ENCODE measurements at places on chromosomes 12 and 14.

GRCh38 chr12:65741656-65742017 is 82.6 kb upstream of the HMGA2 start:
- no peak for DNase-seq

DNA sequence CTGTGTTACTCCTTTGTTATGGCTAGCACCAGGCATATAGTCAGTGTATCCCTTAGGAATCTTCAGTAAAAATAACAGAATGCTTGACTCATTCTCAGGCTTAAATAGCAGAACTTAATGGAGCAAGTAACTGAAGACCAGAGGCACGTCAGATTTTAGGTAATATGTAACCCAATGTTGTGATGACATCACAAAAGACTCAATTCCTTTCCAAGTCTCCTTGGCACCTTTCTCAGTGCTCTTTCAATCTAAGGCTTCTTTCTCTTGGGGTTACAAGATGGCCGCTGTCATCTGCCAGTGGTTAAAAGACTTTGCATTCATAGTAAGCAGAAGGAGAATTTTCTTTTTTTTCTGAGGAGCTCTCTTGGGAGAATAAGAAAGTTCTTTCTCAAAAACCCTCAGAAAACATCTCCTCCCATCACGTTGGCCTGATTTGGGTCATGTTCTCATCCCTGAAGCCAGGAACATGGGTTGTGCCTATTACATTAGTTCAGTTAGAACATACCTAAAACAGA is 33.4 kb upstream of the DCN start:
- DNase-seq: no peak

GRCh38 chr14:61191733-61192132 is 89.4 kb downstream of the TMEM30B start:
- DNase-seq: no peak

- DNase-seq: no peak
These were observed 104.0 kb upstream of the PTPRB start for GRCh38 chr12:70741256-70741655.

- DNase-seq: no peak
These were observed 69.1 kb upstream of the DNM1L start for GRCh38 chr12:32609966-32610365.

GRCh38 chr14:105216490-105217247 is 31.7 kb upstream of the BTBD6 start:
- DNase-seq: no peak

DNA sequence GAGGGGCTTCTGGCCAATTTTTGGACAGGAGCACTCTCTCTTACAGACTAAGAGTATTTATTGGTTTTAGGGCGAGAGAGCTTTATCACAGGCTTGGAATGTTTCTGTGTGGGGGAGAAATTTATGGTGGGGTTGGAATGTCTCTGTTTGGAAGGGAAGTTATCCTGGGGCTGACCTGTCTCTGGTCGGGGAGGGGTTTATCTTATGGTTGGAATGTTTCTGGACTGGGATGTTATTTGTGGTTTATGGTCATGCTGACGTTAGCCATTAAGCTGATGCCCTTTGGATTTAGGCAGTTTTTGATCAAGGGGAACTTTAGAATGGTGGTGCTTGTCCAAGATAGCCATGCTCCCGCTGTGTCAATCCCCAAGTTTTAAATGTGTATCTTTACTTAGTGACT is 614.8 kb downstream of the DIO2 start:
- DNase-seq: no peak

DNA sequence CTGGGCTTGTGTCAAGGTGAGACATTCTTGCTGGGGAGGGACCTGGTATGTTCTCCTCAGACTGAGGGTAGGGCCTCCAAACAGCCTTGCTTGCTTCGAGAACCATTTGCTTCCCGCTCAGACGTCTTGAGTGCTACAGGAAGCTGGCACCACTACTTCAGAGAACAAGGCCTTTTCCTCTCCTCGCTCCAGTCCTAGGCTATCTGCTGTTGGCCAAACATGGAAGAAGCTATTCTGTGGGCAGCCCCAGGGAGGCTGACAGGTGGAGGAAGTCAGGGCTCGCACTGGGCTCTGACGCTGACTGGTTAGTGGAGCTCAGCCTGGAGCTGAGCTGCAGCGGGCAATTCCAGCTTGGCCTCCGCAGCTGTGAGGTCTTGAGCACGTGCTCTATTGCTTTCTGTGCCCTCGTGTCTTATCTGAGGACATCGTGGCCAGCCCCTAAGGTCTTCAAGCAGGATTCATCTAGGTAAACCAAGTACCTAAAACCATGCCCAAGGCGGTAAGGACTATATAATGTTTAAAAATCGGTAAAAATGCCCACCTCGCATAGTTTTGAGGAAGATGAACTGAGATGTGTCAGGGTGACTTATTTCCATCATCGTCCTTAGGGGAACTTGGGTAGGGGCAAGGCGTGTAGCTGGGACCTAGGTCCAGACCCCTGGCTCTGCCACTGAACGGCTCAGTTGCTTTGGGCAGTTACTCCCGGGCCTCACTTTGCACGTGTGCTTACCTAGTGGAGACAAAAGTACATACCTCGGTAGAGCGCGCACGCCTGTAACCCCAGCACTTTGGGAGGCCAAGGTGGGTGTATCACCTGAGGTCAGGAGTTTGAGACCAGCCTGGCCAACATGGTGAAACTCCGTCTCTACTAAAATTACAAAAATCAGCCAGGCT is 4.3 kb downstream of the GAPDH start:
- no peak for DNase-seq

DNA sequence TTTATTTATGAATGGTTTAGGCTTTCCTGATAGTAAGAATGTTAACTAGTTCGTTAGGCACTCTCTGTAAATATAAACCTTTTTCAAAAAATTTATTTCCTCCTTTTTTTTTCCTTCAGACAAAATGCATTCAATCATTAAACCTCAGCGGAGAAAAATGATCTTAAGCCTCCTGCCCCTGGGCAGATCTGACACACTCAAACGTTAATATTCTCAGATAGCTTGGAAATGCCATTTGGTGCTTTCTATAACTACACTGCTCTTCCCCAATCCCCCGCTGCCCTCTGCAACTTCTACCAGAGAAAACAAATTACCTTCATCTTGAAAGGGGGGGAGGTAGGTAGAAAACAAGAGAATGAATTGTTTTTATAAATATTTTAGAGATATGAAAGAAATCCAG is 521.2 kb downstream of the MED13L start:
- DNase-seq: no peak

DNA sequence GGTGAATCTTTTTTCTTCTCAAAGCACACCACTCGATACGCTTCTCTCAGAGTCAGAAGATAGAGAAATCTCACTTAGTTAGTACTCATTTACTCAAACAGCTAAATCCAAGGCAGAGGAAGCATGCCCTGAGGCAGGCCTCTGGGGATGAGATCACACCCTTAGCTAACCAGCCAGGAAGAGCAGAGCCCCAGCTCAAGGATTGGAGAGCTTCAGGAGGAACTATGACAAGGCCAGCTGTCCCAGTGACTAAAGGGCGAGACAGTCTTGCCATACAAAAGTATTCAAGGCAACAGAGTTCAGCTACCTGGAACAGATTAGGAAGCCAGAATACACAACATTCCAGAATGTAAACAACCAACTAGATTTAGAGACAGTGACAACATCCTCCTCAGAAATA is 197.7 kb upstream of the CCDC196 start:
- DNase-seq: no peak

GRCh38 chr12:121138284-121138683 is 5.6 kb downstream of the P2RX7 start:
- DNase-seq: no peak

- DNase-seq: no peak
These were observed 329.7 kb downstream of the TMEM121 start for GRCh38 chr14:105855893-105856675.

DNA sequence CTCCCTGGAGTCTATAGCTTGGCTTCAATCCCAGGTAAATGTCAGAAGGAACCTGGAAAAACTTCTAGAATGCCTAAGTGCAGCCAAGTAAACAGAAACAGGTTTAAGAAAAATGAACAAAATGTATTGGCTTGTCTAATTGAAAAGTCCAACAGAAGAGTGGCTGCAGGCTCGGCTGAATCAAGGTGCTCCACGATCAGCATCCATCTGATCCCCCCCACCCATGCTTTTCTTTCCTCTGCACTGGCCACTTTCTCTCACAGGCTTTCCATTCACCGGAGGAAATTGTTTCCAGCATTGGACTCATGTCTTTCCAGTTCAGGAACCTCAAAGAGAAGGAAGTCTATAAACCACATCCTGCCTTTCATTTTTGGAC is 42.0 kb upstream of the C14orf180 start:
- DNase-seq: no peak

DNA sequence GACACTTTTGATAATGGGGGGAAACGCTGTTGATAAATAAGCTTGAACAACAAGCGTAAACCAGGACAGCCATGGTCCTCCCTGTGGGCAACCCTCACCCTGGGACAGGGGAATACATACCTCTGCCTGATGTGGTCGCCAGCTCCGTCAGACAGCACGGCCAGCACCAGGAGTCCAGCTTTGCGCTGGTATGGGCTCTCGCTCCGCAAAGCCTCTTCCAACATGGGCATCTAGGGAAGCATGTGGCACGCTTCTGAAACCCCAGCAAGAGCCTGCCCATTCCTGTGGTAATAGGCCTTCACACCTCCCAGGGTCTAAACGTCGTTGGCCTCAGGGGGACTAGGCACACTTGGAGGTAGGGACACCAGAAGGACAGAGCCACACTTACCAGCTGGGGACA is 2.9 kb downstream of the IPO4 start:
- no peak for DNase-seq

DNA sequence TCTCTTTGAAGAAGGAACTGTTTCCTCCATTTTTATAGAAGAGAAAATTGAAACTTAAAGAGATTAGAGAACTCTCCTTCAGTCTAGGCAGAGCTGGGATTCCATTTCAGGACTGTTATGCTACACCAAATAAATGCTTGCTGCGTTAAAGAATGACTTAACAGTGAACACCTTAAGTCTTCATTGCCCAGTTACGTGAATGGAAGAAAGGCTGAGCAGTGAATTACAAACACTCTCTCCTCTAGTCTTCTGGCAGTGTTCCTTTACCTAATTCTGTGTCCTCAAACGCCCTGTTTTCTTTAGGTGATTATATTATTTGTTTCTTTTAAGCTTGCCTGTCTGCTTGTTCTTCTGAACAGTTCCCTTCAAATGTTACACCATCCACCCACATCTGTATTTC is 59.7 kb downstream of the RCOR1 start:
- no peak for DNase-seq

DNA sequence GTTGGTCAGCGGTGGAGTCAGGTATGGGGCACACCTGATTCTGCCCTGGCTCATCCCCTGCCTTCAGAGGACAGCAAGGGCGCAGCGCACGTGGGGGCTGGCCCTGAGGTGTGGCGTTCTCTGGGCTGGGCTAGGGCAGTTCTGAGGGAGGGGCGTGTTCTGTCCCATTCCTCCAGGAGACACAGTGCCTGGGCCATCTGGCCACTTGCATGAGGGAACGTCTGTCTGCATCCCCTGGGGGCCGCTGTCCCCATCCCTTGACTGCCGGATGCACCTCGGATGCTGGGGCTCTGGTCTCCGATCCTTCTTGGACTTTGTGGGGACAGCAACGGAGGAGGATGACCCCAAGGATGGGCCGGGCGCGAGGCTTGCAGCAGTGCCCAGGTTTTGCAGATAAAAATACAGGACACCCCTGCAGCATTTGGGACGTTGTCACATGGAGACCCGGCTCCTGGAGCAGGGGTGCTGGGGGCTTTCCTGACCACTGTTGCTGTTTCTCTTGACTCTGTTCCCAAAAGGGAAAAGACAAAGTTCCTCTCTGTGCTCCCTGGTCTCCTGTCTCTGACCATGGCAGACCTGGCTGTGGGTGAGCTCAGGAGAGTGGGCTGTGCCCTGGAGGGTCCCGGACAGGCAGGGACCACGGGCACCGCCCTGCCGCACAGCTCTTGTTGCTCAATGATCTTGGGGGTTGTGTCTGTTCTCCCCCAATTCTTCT is 6.9 kb downstream of the MTA1 start:
- DNase-seq: no peak

GRCh38 chr14:72751276-72752033 is 142.4 kb downstream of the DPF3 start:
- DNase-seq: no peak

DNA sequence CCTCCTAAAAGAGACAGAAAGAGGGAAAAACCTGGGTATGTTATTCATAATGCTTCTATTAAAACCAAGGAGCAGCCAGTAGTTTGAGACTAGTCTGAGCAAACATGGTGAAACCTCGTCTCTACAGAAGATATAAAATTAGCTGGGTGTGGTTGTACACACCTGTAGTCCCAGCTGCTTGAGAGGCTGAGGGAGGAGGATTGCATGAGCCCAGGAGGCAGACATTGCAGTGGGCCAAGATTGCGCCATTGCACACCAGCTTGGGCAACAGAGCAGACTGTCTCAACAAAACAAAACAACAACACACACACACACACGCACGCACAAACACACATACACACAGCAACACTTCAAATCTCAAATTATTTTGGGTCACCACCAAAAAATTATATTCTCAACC is 27.8 kb downstream of the HECTD4 start:
- DNase-seq: no peak

- DNase-seq: no peak
These were observed 1279.1 kb upstream of the FLRT2 start for GRCh38 chr14:84250893-84251292.

DNA sequence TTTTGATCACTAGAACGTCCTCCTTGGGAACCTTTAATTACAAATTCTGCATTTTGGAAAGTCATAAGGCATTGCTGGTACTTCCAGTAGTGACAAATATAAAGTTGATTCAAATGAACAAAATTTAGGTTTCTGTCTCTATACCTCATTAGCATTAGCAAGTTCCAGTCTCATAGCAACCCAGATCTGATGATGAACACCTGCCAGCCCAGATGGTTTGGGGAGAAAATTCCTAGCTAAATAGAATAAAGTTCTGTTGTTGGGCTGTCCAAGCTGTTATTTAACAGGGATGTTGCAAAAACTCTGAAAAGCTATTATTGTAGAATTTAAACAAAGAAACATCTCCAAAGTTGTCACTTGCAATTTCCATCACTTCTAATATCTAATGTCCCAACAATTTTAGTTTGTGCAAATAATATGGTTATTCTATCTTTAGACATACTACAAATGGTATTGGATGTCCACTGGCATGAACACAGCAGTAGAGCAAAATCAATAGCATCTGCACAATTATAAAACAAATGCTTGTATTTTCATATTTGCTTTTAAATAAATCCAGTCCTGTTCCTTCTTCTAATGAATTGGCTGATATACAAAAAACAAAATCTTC is 299.4 kb downstream of the SLC16A7 start:
- no peak for DNase-seq

GRCh38 chr14:22084393-22085281 is 411.0 kb upstream of the OR4E1 start:
- DNase-seq: peak; percentile 57

- DNase-seq: no peak
These were observed 4.4 kb upstream of the TDRD9 start for GRCh38 chr14:103923863-103924262.

DNA sequence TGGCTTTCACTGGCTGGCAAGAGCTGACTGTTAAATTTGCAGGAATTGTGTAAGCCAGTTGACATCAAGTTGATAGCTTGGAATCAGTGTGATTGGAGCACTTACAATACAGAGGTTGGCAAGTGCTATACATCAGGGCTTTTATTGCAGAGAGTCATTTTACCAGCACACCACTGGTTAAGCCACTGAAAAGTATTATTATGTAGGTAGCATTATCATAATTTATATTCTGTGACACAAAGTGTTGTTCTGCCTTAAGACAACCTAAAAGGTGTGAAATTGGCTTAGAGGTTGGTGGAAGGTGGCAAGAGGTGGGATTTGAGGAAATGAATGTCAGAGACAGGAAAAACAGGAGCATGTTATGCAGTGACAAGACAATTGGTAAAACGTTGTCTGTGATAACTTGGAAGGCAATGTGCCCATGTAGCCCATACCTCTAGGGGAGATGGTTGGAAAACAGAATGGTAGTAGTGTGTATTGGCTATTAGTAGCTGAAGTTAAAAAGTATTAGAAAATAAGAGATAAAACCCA is 172.9 kb upstream of the PRICKLE1 start:
- DNase-seq: no peak
